Activated CD4-positive, alpha-beta T cell treated with anti-CD3 and anti-CD28 coated beads, Interleukin-2, amount 50 U/mL, for 16 hours (primary cell): ENCODE measurements at places on chromosomes 2 and 18.

- DNase-seq = no peak
Measured at GRCh38 chr18:79629249-79629558, 50.4 kb upstream of the CTDP1 start.

- peak; percentile 97 for DNase-seq
Measured at GRCh38 chr2:70190418-70191243, at the start of gene C2orf42. Gene C2orf42, minus strand, starts transcription at chr2:70191019. Its CDS starts 9,034 bp downstream, at chr2:70181985.

GRCh38 chr18:9337873-9338272, 3.3 kb downstream of the TWSG1 start:
- DNase-seq = peak; percentile 53

DNA sequence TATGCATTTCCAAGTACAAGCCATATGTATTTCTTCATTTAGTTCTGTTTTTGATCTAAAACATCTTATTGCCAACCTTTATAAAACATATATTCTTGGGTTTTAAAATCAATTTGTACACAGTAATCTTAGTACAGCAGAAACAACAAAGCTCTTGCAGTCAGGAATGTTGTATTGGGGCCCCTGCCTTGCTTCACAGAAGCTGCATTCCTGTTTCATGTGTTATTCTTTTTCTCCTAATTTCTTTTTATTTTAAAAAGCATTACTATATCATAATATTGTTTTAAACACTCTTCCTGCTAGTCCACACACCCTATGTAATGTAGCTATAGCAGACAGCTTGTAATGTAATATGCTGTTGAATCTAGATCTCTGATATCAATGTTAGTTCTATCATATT, 24.0 kb downstream of the SERPINB7 start:
- no peak for DNase-seq

GRCh38 chr18:55031979-55032378, 72.7 kb upstream of the CCDC68 start:
- DNase-seq = no peak

DNA sequence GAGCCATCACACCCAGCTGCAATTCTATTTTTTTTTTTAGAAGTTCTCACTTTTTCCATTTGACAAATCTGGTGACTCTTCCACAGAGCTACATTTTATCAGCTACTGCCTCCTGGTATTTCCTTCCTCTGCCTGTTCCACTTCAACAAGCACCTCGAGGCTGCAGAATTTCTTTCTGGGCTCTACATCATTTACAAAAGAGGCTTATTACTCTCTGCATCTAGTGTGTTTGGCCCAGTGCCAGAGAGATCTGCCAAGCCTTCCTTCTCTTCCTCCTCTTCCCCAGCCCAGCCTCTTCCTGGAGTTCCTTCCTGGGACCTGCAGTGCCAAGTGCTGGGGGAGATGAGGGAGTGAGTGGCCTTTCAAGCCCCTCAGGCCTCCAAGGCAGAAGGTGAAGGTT, 119.6 kb upstream of the ITGA6 start:
- DNase-seq = no peak

DNA sequence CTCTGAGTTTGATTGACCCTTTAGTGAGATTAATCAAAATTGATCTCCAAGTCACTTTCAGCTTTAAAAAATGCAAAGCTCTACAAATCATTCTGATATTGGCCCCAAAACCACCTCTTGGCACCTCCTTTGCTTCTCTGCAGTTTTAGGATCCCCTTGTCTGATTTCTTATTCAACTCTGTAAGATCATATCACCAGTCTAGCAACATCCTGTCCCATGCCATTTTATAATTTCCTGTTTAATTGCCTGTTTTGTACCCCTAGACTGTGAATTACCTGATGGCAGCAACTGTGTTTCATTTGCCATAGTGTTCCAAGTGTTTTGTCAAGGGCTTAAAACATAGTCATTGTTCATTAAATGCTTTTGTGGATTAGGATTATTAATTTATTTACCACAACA, 406.3 kb upstream of the TRIB2 start:
- DNase-seq = no peak

DNA sequence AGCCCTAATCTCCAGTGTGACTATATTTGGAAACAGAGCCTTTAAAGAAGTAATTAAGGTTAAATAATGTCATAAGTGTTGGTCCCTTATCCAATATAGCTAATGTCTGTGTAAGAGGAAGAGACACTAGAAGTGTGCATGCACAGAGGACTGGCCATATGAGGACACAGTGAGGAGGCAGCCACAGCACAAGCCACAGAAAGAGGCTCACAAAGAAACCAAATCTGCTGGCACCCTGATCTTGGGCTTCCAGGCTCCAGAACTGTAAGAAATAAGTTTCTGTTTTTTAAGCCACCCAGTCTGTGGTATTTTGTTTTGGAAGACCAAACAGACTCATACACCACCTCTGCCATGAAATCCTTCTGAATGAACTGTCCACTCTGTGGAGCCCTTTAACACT, 186.4 kb upstream of the SLC39A10 start:
- no peak for DNase-seq
